ENCODE measurements at places on chromosomes 2 and 18. TPM values are rescaled to one million over a fixed set of nuclear protein-coding genes. Genes with fewer than 3 reads are reported as not detected.

- no peak for DNase-seq
Observed at GRCh38 chr18:79873449-79874110, 75.8 kb downstream of the KCNG2 start.

DNA sequence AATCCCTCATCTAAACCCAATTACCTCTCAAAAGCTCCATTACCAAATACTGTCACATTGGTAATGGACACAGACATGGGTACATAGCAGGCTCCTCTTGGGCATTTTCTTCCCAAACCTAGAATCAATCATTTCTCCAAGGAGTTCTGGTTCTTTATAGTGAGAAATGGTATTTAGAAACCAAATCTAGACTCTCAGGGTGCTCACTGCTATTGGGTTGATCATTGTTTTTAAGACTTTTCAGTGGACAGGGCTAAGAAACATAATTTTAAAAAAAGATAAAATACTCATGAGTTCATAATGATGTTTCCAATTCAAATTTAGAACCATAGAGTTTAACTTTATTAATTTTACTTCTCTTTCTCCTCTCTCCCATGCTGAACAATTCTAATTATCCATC lies 9.4 kb upstream of the GLI2 start:
- DNase-seq = no peak

DNA sequence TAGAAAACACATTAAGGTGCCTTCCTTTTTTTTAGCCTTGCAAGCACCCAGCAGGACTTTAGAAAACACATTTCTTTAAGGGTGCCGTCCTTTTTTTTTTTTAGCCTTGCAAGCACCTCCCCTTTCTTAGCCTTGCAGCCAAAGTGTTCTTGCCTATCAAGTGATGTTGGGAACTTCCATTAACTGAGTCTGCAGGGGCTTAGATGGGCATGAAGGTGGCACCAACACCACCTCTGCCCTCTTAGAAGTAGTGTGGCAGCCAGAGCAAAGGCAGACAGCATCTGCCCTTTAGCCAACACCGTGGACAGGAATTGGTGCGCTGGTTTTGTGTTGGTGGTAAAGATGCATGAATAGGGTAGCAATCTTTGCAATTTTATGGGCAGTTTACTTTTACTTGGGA lies 211.6 kb upstream of the SP5 start:
- no peak for DNase-seq

The TMEM247 gene
- polyA plus RNA-seq = not detected

DNA sequence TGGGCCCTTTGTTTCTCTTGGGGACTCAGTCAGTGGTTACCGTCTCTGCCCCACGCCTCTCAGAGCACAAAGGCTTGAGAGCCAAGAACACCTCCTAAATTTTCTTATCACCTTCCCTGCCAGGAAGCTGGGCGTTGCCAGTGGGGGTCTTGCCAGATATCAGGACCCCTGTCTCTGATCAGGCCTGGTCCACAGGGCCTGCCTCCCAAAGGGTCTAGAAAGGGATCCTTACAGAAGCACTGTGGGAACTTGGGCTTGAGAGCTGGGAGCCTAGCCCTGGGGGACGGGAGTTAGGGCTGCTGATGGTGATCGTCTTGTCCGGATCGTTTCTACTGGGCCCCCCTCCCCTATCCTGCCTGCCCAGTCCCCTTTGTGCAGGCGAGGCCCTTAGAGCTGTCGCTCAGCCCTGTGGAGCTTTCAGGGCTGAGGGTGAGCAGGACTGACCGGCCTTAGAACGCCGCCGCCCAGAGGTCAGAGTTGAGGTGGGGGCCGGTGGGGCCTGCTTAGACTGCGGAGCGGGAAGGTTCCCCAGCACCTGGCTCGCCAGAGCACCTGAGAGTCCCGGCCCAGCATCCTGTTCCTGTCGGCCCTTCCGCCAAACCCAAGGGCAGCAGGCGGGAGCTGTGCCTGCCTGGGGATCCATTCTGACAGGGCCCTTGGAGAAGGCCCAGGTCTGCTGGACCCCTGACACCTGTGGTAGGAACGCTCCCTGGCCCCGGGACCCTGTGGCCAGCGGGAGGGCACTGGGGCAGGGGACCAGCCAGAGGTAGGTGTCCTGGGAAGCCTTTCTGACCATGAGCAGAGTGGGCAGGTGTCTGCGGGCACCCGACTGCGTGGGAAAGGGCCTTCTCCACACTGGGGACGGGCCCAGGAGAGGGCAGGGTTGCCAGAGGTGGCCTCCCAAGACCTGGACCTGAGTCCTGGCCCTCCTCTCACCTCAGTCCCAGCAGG lies 956 bp downstream of the ESPNL start:
- no peak for DNase-seq

The LHCGR gene
- polyA plus RNA-seq = 0.40 TPM

GRCh38 chr2:240294514-240294913 lies 140.9 kb upstream of the GPC1 start:
- DNase-seq = no peak

DNA sequence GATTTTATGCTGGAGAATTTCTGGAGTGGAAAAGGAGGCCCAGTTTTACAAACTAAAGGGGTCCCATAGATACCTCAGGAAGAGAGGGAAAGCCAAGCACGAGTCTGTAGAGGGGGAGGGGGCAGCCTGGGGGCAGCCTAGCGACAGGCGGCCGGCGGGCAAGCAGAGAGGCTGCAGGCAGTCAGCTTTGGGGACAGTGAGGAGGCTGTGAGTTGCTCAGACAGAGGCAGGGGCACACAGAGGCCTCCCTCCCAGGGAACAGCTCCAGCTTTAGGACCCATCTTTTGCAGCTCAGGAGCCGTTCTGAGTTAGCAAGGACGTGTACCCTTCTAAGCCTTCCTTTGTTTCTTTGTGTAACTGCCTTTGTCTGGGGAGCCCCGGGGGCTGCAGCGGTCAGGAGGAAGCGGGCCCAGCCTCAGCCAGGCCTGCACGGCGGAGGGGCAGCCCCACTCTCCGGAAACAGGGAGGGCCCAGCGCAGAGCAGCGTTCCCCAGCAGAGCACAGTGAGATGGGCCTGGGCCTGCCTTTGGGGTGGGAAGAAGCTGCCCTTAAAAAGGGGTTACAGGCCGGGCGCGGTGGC lies 41.1 kb upstream of the RALBP1 start:
- DNase-seq = no peak

GRCh38 chr2:25724756-25725155 lies 51.4 kb upstream of the DTNB start:
- DNase-seq = no peak
